ENCODE measurements at places on chromosomes 13 and 19.

DNA sequence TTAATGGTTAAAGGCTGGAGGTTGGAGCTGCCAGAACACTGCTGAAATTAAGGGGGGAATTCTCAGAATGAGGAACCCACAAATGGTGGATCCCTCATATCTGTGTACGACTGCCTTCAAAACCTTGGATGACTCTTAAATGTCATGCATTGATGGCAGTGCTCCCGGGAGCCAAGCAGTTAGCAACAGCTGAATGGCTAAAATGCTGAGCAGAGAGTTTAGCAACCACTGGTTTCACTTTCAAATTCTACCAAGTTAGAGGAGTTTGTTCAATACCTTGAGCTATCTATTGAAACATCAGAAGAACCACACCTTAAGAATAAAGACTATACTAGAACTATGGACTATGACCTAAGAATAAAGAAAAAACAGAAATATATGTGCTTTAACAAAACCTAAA is 41.4 kb downstream of the UQCRFS1 start:
- no peak for DNase-seq

GRCh38 chr13:36668316-36668715 is 5.5 kb upstream of the SERTM1 start:
- DNase-seq, result no peak

- no peak for DNase-seq
These were observed 51.7 kb upstream of the RNF113B start for GRCh38 chr13:98228661-98229341.

- no peak for DNase-seq
These were observed 195.5 kb downstream of the ZNF536 start for GRCh38 chr19:30567536-30568232.

GRCh38 chr19:27709496-27709895 is 1503.5 kb downstream of the UQCRFS1 start:
- no peak for DNase-seq

DNA sequence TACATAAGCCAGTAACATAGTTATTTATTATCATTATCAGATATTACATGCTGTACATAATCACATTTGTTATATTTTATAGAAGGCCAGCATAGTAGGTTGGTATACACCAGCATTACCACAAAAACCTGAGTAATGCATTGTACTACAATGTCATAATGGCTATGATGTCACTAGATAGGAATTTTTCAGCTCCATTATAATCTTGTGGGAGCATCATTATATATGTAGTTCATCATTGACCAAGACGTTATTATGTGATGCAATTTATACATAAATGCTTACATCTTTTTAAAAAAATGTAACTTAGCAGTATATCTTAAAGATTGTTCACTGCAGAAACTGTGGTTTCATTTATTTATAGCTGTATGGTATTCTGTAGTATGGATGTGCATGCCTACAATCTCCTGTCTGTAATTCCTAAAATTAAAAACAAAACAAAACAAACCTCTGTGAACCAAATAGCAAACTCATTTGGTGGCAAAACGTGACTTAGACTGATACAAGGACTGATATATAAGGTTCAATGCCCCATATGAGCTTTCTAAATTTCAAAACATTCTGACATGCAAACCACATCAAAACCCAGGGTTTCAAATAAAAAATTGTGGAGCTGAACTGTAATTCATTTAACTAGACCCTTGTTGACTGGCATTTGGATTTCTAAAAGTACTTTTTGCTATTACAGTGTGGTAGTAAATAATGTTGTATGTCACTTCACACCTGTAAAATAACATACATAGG is 250.9 kb downstream of the DLEU7 start:
- no peak for DNase-seq

DNA sequence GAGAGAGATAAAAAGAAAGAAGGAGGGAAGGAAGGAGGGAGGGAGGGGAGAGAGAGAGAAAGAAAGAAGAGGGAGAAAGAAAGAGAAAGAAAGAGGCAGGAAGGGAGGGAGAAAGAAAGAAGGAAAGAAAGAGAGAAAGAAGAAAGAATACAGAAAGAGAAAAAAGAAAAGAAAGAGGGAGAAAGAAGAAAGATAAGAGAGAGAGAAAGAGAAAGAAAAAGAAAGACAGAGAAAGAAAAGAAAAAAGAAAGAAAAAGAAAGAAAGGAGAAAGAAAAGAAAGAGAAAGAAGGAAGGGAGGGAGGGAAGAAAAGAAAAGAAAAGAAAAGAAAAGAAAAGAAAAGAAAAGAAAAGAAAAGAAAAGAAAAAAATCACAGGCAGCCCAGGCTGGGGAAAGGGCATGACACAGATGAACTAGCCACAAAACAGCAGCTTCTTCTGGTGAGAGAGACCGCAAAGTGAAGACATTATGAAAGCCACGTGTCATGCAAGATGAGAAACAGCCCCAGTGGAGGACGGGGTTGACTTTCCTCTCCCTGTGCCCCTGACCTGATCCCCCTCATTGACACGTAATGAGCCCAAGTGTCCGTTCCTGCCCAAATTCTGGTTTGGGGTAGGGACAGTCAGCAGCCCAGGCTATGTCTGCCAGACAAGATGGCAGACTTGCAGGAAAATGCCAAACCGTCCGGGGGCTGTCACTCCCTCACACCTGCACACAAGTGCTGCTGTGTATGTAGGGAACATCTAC is 102.1 kb downstream of the INSR start:
- DNase-seq, result peak; percentile 65

GRCh38 chr19:32246006-32246405 is 99.4 kb upstream of the ZNF507 start:
- DNase-seq, result no peak

DNA sequence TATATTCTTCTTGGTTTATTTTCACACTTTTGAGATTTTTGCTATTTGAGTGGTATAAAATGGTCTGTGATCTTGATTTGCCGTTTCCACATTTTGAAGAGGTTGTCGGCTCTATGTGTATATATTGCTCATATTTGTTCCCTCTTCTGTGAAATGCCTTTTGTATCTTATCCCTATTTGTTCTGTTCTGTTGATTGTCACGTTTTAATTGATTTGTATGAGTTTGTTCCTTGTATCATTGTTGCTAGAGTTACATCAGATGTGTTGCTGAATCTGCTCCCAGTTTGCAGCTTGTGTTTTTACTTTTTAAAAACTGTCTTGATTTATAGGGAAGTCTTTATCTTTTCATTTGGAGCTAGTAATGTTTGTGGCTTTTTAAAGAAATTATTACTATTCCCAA is 17.1 kb downstream of the USPL1 start:
- no peak for DNase-seq

- DNase-seq, result no peak
These were observed 677.6 kb downstream of the UQCRFS1 start for GRCh38 chr19:28535352-28535775.

DNA sequence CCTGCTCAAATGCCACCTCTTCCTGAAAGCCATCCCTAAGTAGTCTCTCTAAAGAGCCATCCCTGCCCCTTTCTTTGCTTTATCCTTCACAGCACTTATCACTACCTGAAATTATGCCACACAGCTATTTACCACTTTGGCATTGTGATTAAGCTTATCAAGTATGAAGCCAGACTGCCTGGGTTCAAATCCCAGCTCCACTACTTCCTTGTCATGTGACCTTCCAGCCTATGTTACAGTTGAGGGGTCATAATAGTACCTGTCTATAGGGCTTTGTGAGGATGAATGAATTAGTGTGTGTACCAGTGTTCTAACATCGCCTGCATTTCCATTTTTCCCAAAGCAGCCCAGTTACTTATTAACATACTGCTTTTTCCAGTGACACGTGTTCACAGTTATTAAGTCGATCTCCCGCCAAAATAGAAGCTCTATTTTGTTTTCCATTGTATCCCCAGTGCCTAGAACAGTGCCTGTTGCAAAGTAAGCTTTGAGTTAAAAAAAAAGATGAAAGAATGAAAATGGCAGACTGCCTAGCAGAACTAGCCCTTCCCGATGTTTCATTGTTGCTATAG is 32.8 kb downstream of the ZSWIM9 start:
- DNase-seq, result no peak

DNA sequence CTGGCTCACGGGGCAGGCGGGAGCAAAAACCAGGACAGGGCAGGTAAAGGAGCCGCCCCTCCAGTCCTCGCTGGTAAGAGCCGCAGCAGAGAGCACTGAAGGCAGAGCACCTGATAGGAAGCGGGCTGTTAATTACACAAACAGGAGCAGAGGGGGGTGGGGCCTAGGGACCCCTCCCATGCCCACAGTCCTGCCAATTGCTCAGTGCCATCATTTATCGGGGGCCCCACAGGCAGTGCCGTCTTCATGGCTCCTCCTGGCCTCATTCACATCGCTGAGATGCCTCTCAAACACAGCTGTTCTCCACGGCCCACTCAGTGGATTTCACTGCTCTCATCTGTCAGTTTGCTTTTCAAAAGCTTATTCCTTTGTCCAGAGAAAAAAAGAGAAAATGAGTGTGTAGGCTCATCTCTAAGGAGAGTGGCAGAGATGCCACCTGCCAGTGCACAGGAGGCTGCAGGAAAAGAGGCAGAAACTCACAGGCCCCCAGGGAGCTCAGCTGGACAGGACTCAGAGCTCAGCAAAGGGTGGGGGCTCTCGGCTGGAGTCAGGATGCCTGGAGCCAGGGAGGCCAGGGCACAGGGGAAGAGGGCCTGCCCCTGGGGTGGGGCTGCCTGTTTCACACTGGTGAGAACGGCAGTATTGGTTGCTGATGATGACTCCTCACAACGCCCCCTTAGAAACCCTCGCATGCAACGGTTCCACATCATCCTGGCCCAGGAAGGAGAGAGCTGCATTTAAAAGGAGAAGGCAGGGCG is 174.6 kb downstream of the COL4A1 start:
- DNase-seq, result no peak

DNA sequence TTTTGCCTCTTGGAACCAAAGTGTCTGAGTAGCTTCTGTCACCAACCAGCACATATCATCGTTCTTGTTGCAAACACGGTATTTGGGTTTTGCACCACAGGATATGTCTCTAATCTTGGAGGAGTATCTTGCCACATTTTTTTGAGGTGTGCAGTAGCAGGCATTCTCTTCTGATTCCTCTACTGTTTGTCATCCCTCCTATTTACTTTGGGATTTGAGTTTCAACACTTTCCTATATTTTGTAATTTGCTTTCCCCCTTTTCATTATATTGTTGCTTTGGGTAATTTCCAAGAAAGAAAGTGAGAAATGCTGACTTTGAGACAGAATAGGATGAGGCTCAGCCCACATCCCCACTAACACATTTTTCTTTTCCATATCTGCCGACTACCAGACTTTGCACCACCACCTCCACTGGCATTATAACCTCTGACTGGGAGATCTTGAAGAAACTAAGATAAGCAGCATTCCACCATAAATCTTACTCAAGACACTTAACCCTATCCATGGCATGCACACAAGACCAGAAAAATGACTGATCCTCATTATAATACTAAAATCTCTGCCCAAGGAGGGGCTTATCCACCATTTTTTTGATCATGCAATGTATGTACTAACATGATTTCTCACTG is 12.0 kb upstream of the DZIP1 start:
- DNase-seq, result no peak

DNA sequence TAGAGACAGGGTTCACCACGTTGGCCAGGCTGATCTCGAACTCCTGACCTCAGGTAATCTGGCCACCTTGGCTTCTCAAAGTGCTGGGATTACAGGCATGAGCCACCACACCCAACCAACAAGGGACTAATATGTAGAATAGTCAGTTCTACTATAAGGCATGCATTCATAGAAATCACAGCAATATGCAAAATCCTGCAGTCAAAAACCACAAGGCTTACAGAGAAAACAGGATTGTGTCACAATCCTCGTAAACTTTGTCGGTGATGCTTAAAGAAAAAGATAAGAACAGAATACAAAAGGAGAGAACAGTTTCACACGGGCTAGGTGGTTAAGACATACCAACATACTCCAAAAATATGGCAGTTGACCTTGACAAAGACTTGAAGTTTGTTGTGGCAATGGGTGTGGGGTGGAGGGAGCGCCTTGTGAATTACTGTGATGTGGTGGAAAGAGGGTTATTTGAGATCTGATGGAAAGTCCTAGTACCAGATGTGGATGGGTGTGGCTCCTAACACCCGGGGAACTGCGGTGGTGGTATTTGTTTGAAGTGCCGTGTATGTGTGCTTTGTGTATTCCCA is 12.4 kb downstream of the NOSIP start:
- DNase-seq, result peak; percentile 88

DNA sequence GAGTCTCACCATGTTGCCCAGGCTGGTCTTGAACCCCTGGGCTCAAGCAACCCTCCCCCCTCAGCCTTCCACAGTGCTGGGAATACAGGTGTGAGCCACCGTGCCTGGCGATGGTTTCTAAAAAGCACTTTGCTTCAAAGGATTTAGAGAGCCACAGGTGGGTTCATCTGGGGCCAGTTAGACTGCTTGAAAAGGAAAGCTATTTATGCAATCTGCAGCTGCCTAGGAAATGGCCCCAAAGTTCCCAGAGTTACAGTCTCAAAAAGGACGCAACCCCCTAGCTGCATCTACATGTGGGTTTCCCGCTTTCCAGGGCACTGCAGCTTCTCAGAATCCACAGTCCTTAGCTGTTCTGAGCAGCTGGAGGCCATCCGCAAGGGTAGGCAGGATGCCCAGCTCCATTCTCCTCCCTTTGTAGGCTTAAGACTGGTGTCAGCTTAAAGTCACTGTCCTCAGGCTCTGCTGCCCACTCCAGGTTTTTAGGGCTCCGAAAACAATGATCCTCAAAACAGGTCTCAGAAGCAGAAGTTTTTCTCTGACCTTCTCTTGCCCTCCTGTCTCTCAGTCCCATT is 41.4 kb downstream of the ZNF823 start:
- DNase-seq, result no peak

- no peak for DNase-seq
These were observed 36.6 kb upstream of the ZNF429 start for GRCh38 chr19:21468791-21469190.

- peak; percentile 16 for DNase-seq
These were observed 48.2 kb downstream of the PTPRS start for GRCh38 chr19:5292453-5292821.

- DNase-seq, result peak; percentile 96
These were observed at the start of gene LSM14A for GRCh38 chr19:34171877-34172660. Gene LSM14A (plus strand): TSS chr19:34172504. CDS start chr19:34172643, 139 bp downstream.

DNA sequence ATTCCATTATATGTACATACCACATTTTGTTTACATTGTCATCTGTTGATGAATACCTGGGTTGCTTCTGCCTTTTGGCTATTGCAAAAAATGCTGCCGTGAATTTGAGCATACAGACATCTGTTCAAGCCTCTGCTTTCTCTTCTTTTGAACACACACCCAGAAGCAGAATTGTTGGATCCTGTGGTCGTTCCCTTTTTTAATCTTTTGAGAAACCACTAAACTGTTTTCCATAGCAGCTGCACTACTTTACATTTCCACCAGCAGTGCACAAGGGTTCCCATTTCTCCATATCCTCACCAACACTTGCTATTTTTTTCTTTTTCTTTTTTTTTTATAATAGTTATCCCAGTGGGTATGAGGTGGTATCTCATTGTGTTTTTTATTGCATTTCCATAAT is 123.5 kb downstream of the TEX29 start:
- no peak for DNase-seq

GRCh38 chr13:38753878-38754277 is 67.0 kb downstream of the FREM2 start:
- DNase-seq, result no peak

DNA sequence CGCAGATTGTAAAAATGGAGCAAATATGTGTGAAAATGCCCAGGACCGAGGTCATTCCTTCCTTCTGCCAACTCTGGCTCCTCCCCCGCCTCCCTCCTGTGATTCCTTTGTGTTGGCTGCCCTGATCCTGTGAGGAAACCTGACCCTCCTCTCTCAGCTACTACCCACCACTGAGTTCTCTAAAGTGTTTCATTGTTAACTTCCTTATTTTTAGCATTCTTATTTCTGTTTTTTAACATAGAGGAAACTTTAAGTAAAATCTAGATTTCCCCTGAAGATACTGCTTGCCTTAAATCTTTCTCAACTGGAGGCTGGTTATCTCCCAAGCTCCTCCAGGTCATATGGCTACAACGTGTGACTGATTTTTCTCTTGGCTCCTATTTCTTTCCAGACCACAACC is 21.7 kb upstream of the FBXL3 start:
- DNase-seq, result no peak

All from CD4-positive, alpha-beta T cell treated with Interferon alpha-2 for 1 hour (primary cell).